ENCODE measurements at places on chromosomes 7 and 10. TPM values are rescaled to one million over a fixed set of nuclear protein-coding genes. Genes with fewer than 3 reads are reported as not detected.

Gene CDHR1
- total RNA-seq: not detected

Gene RARRES2
- 48.7 TPM for total RNA-seq

DNA sequence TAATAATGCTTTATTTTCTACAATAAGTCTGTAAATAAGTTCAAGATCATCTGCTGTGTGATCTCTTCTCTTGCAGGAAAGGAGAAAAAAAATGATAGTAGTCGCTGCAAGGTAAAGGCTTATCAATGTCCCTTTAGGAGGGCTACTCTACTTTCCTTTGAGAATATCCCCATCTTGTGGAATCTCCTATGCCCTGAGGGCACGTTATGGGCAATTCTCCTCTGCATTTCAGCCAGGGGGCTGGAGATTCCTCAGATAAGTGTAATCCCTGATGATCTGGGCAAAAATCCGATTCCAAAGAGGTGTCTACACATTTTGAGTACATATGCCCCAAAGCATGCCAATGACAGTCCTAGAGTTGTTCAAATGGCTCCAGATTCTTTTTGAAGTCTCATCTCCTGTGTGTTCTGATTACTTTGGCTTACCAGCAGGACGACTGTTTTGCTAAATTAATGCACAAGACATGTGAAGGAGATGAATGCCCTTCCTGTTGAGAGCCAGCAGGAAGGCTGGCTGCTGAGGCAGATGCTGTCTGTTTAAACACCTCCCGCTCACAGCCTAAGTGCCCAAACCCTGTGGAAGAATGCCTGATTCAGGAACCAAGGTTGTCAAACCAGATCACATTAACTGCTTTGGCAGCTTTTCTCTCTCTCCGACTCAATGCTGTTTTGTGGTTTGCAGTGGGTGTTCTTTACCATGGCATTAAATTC lies 171.2 kb upstream of the COL1A2 start:
- peak; percentile 75 for DNase-seq

DNA sequence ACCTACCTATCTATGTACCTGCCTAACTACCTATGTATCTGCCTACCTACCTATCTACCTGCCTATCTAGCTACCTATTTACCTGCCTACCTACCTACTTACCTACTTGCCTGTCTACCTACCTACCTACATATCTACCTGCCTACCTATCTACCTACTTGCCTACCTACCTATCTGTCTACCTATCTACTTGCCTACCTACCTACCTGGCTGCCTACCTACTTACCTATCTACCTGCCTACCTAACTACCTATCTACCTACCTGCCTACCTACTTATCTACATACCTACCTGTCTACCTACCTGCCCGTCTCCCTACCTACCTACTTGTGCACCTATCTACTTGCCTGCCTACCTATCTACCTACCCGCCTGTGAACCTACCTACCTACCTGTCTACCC lies 68.7 kb upstream of the NPTX2 start:
- no peak for DNase-seq

DNA sequence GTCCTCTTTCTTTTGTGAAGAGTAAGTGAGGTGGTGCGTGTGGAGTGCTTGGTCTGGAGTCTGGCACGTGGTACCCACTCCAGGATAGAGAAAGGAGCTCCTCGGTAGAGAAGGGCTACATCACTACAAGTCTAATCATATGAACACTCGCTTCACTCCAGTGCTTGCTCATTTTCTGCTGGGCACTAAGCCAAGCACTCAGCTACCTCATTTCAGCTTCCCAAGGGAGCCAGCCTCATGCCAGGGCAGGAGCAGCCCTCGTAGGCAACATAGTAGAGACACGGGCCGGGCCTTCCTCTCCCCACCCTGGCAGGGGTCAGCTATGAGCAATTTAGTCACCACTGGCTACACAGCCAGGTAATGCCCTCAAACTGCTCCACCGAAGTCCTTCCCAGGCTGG lies 11.4 kb upstream of the HSPA12A start:
- no peak for DNase-seq

DNA sequence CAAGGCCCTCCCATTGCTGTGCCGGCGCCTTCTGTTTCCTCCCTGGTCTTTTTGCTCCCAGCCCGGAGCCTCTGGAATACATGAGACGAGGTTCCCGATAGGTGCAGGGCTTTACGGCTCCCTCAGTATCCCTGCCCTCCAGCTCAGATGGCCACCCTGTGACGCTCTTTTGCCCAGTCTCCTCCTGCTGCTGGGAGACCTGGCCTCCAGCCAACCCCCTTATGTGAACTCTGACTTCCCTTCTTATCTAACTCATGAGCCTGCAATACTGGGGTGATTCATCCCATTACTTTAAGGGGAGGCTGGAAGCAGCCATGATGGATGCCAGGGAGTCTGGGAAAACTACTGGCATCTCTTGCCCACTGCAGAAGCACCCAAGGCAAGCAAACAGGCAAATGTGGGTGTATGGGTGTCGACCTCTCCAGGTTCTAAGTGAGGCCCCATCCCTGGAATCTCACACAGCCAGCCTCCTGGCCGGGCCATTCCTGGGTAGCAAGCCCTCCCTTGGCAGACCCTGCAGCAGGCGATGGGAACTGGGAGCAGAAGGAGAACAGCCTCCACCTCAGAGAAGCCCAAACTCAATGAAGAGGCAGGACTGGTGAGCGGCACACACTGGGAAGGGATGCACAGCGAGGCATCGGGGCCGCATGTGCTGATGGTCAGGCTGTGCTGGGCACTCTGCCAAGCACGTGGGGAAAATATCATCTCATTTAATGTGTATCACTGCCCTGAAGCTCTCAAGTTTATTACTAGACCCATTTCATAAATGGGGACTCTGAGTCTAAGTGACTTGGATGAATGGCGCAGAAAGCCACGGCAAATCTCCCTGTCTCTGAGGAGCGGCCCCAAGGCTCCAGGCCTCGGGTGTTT lies 97.5 kb downstream of the FAM53B start:
- peak; percentile 69 for DNase-seq

Data from A172 (cell line).